ENCODE measurements at places on chromosomes 3 and 15.

GRCh38 chr15:98878172-98878571 lies 129.4 kb downstream of the PGPEP1L start:
- no peak for DNase-seq

DNA sequence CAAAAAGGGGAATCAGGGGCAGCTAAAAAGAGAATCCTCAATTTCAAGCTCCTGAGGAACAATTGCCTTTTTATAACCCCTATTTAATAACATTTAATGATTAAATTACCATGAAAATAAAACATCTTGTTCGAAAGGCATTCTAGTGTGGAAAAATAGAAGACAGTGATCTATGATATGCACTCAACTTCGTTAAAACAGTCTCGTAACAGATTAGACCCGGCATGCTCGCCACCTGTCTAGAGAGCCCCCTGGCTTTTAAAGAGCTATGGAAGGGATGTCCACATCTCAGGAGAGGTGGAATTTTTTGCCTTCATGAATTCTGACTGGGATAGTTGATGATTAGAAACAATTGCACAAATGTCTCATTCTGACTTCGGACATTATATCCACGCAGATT lies 153.7 kb upstream of the MDFIC2 start:
- DNase-seq: no peak

DNA sequence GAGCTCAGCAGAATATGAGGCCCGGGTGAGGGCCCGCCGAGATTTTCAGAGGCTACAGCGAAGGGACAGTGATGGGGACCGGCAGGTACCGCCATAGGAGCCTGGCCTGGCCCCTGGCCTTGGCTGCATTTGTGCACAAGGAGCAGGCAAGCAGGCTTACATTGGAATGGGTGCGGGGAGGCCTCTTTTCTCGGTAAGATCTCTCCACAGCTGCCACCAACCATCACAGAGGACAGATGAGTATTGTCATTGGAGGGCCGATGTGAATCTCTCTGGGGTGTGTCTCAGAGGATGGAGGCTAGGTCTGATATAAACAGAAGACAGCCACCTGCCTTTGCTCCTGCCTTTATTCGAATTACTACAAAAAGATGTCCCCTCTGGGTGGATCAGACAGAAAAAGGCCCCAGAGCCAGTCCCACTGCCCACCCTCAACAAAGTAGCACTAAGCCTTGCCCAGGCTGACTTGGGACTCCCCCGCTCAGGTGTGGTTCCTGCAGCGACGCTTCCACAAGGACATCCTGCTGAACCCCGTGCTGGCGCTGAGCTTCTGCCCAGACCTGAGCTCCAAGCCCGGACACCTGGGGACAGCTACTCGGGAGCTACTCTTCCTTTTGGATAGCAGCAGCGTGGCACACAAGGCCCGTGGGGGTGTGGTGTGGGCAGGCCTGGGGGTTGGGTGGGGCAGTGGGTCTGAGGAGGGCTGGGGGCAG lies 5.4 kb downstream of the VWA5B2 start:
- no peak for DNase-seq

DNA sequence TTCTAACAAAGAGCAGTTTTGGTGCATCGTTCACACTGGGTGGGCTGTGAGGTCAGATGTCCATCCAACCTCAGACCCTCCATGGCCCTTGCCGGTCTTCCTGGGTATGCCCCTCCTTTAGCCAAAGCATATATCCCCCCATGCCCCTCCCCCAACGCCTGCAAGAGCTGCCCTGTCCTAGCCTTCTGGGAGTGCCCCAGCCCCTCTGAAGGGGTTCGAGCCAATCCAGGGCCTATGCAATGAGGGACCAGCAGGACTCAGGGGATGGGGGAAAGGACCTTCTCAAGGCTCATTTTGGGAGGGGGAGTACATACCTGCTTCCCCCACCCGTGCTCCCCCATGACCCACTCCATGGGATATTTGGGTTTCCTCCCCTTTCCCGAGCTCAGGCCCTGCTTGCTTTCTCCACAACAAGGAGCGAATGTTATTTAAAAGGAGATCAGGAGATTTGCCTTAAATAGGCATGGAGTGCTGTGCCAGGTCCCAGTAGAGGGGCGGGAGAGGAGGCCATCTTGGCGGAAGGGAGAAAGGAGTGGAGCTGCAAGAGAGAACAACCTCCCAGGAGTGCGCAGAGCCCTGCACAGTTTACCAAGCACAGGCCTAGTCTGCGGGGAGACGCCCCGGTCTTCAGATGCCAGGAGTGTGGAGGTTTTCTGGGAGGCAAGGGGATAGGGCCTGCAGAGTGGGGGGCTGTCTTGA lies 18.2 kb downstream of the PIF1 start:
- no peak for DNase-seq

- DNase-seq: no peak
These were observed 161.9 kb downstream of the STAC start for GRCh38 chr3:36542186-36542585.

DNA sequence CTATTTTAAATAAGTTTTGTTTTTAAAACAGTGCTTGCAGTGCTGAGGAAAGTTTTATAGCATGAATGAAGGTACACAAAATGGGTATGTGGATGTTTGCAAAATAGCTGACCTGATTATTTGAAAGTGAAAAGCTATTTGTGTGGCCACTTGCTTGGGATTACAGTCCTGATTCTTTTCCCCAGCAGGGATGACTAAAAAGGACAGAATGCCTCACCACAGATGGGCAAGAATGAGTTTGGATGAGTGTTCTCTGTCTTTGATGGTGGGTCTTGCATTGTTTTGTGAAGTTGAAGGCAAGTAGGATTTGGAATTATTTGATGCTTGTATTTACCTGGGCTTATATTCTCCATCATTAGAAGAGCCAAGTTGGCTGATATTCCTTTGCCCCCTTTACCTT lies 48.8 kb upstream of the MEIS2 start:
- DNase-seq: no peak
